A673 (cell line): ENCODE measurements at places on chromosomes 12 and 14. TPM values are rescaled to one million over a fixed set of nuclear protein-coding genes. Genes with fewer than 3 reads are reported as not detected.

The RD3L gene
- total RNA-seq: not detected in 2 replicates

The PPM1H gene
- total RNA-seq: 0.04 and 0.35 TPM in 2 replicates

The MYRFL gene
- total RNA-seq: not detected in 2 replicates

The SLC25A47 gene
- total RNA-seq: not detected in 2 replicates

DNA sequence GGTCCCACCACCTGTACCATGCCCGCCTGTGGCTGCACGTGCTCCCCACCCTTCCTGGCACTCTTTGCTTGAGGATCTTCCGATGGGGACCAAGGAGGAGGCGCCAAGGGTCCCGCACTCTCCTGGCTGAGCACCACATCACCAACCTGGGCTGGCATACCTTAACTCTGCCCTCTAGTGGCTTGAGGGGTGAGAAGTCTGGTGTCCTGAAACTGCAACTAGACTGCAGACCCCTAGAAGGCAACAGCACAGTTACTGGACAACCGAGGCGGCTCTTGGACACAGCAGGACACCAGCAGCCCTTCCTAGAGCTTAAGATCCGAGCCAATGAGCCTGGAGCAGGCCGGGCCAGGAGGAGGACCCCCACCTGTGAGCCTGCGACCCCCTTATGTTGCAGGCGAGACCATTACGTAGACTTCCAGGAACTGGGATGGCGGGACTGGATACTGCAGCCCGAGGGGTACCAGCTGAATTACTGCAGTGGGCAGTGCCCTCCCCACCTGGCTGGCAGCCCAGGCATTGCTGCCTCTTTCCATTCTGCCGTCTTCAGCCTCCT lies 1.1 kb downstream of the INHBE start:
- H3K36me3 ChIP-seq: no peaks in the 10 kb centered on the region
- peaks cover 43% of the 10 kb centered on the region for H3K4me1 ChIP-seq
- H3K27ac ChIP-seq: no peak overlapping the region
- no peaks in the 10 kb centered on the region for H3K27me3 ChIP-seq

- no peaks in the 10 kb centered on the region for H3K36me3 ChIP-seq
- peaks cover 27% of the 10 kb centered on the region for H3K4me1 ChIP-seq
- peak; percentile 87 for DNase-seq
These were observed 5.8 kb downstream of the TMEM253 start for GRCh38 chr14:21106498-21107282.

- H3K27ac ChIP-seq: peak overlapping the region; percentile 56
- H3K4me3 ChIP-seq: no peak overlapping the region
- no peaks in the 10 kb centered on the region for H3K27me3 ChIP-seq
- DNase-seq: no peak
- peaks cover 25% of the 10 kb centered on the region for H3K4me1 ChIP-seq
These were observed 148.6 kb downstream of the TSPAN9 start for GRCh38 chr12:3225796-3226180.

GRCh38 chr12:14390870-14391530 lies 25.5 kb downstream of the ATF7IP start:
- peaks cover 55% of the 10 kb centered on the region for H3K4me1 ChIP-seq
- H3K27me3 ChIP-seq: no peaks in the 10 kb centered on the region
- peaks cover 6% of the 10 kb centered on the region for H3K36me3 ChIP-seq
- peak overlapping the region; percentile 7 for H3K4me3 ChIP-seq
- DNase-seq: no peak

DNA sequence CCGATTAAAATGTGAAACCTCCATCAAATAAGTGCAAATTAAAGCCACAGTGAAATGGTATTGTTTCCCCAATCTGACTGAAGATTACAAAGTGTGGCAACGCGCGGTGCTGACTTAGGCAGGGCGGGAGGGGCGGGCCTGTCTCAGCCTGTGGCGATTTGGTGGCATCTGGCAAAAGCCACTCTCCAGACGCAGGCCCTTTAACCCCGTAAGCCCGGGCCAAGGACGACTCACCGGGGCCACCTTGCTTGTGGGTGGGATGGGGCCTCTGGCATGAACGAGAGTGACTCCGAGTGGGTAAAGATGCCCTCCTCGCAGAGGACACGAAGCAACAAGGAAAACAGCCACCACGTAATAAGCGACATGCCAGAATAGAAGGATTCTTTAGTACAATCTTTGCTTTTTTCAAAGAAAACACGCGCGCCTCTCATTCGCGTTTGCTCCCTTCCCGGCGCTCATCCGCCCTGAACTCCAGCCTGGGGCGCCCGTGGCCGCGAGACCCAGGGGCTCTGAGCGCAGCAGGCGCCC lies 815 bp downstream of the DEGS2 start:
- no peak overlapping the region for H3K27ac ChIP-seq
- no peaks in the 10 kb centered on the region for H3K36me3 ChIP-seq
- peak overlapping the region; percentile 40 for H3K4me3 ChIP-seq
- peaks cover 31% of the 10 kb centered on the region for H3K27me3 ChIP-seq
- peaks cover 12% of the 10 kb centered on the region for H3K4me1 ChIP-seq
- no peak for DNase-seq

DNA sequence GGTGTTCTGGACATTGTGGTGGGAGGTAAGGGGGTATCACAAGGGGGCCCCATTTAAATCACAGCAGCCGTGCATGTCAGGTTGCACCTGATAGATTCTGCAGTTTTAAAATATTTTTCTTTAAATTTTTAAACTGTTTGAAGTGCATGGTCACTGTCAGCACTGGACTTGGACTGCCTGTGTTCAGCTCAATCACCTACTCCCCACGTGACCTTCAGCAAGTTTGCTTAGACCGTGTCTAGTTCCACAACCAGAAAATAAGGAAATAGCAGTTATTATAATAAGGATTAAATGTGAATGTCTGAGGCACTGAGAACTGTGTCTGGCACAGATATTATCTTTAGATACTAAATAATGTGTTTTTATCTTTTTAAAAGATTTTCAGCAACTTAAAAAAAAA lies 64.7 kb downstream of the ESR2 start:
- no peak overlapping the region for H3K4me3 ChIP-seq
- no peaks in the 10 kb centered on the region for H3K4me1 ChIP-seq
- no peak overlapping the region for H3K27ac ChIP-seq
- no peak for DNase-seq
- peaks cover 3% of the 10 kb centered on the region for H3K36me3 ChIP-seq
- no peaks in the 10 kb centered on the region for H3K27me3 ChIP-seq

DNA sequence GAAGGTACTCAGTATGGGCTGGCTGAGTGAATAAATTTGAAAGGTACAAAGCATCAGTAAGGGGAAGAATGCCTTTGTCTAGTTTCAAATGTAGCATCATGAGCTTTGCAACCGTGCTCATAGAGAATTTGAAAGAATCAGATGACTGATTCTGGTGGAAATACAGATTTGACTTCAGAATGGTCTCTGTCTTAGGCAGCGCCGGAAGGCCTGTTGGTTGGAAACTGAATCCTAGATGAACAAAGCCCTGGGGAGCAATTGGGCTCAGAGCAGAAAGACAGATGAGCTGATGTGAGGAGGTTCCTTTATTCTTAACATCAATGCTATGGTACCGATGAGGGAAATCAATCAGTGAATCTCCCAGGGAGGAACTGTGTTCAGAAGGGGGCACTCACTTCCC lies 137.3 kb downstream of the SNAPC1 start:
- no peaks in the 10 kb centered on the region for H3K27me3 ChIP-seq
- H3K4me1 ChIP-seq: no peaks in the 10 kb centered on the region
- H3K4me3 ChIP-seq: no peak overlapping the region
- DNase-seq: no peak
- H3K27ac ChIP-seq: no peak overlapping the region

DNA sequence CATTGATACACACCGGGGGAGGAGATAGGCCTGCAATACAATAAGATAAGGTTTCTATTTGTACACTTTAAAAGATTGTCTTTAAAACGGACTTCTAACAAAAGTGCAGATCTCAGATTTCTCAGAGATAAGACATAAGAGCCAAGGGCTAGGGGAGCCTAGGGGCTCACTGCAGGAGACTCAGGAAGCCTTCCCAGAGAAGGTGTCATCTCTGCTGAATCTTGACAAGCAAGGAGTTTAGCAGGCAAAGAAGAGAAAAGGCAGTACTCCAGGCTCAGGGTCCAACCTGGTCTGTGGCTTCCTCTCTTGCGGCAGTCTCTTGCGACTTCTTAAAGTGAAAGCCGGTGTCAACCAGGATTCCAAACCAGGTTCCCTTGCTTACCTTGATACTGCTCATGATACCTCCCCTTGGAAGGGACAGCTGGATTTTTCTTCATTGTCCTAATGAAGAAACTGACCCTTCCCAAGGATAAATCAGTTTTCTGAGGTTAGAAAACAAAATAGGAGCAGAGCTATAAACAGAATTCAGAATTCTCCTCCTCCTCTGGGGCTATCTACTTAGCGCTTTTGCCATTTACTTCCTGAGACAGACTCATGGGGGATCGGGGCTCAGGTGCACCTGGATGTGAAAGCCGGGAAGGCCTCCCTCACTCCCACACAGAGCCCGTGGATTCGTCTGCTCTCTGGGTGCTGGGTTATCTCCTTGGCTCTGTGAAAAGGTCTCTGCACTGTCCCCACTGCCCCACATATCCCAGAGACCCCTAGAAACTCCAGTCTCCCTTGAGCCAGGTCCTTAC lies 1.7 kb upstream of the SCNN1A start:
- no peaks in the 10 kb centered on the region for H3K36me3 ChIP-seq
- no peak overlapping the region for H3K4me3 ChIP-seq
- H3K27ac ChIP-seq: no peak overlapping the region
- no peak for DNase-seq

GRCh38 chr12:25590011-25590721 lies 37.1 kb upstream of the LMNTD1 start:
- H3K4me1 ChIP-seq: no peaks in the 10 kb centered on the region
- no peak for DNase-seq
- H3K27me3 ChIP-seq: no peaks in the 10 kb centered on the region
- no peaks in the 10 kb centered on the region for H3K36me3 ChIP-seq
- no peak overlapping the region for H3K27ac ChIP-seq
- no peak overlapping the region for H3K4me3 ChIP-seq

DNA sequence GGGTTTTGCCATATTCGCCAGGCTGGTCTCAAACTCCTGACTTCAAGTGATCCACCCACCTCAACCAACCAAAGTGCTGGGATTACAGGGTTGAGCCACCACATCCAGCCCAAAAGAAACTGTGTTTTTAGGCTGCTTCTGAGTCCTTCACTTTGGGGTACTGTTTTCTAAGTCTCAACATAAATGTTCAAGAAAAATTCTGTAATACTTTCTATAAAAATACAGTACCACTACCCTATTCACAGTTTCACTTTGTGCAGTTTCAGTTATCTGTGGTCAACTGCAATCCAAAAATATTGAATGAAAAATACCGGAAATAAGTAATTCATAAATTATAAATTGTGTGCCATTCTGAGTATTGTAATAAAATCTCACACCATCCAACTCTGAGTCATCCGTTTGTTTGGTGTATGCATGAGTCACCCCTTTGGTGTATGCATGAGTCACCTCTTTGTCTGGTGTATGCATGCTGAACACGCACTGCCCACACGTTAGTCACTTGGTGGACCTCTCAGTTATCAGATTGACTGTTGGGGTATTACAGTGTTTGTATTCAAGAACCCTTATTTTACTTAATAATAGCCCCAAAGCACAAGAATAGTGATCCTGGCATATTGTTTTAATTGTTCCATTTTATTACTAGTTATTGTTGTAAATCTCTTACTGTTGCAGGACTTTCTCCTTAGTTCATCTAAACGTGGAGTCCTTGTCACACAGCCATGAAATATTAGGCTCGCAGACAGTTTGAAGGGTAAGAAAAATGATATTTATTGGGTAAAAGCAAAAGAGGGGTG lies 190.2 kb downstream of the FSCB start:
- DNase-seq: peak; percentile 93
- H3K27ac ChIP-seq: peak overlapping the region; percentile 21
- no peak overlapping the region for H3K4me3 ChIP-seq
- no peaks in the 10 kb centered on the region for H3K4me1 ChIP-seq
- no peaks in the 10 kb centered on the region for H3K36me3 ChIP-seq

DNA sequence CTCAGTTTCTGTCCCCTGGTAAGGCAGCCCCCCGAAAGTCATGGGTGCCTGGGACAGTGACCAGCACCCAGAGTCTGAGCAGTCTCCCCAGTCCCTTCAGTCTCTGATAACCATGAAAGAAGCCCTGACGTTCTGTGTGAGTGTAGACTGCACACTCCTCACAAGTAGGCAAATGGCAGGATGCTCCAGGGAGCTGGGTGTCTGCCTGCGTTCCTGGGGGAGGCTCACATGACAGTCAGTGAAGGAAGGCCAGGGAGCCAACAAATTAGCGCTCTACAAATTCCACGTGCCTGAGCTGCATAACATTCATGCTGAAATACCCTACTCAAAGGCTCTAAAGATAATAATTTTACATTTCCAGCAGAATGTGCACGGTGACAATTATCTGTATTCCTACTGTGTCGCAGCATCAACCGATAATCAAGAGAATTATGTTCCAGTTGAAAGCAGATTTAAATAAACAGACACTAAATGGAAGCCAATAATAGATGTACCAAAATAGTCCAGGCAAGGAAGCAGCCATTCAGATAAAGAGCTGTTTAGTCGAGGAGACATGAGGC lies 56.3 kb downstream of the ASCL1 start:
- no peaks in the 10 kb centered on the region for H3K27me3 ChIP-seq
- no peak overlapping the region for H3K27ac ChIP-seq
- no peaks in the 10 kb centered on the region for H3K36me3 ChIP-seq
- no peak for DNase-seq
- no peaks in the 10 kb centered on the region for H3K4me1 ChIP-seq

DNA sequence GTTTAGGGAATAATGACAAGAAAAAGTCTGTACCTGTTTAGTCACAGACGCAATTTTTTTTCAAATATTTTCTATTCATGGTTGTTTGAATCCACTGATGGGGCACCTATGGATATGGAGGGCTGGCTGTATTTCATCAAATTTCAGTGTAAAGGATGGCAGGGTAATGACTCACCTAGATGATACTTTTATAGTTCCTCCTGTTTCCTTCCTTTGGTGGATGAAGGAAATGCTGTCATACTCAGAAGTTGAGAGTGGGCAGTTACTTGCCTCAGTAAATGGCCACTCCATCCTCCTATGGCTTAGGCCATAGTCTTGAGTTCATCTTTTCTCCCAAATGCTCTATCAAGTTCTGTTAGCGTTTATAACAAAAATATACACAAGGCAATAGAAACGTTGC lies 18.9 kb upstream of the C12orf71 start:
- H3K4me1 ChIP-seq: no peaks in the 10 kb centered on the region
- DNase-seq: no peak
- no peaks in the 10 kb centered on the region for H3K27me3 ChIP-seq
- H3K4me3 ChIP-seq: no peak overlapping the region
- no peak overlapping the region for H3K27ac ChIP-seq
- H3K36me3 ChIP-seq: no peaks in the 10 kb centered on the region

GRCh38 chr14:37116933-37117849 lies 55.2 kb downstream of the SLC25A21 start:
- no peak overlapping the region for H3K4me3 ChIP-seq
- DNase-seq: peak; percentile 85
- no peaks in the 10 kb centered on the region for H3K36me3 ChIP-seq
- peaks cover 10% of the 10 kb centered on the region for H3K4me1 ChIP-seq
